Skeletal muscle tissue (tissue), 5 donors: ENCODE measurements at places on chromosomes 2 and 18. TPM values are rescaled to one million over a fixed set of nuclear protein-coding genes. Genes with fewer than 3 reads are reported as not detected.

The STAT1 gene
- 30.3 TPM for total RNA-seq

The ABCA12 gene
- not detected for total RNA-seq

The GULP1 gene
- 21.9 TPM for total RNA-seq

The HOXD4 gene
- total RNA-seq: 1.0 TPM

The VAMP8 gene
- 4.7 TPM for total RNA-seq

The IL1F10 gene
- not detected for total RNA-seq

The CCNT2 gene
- total RNA-seq: 35.0 TPM

The RMDN2 gene
- 12.0 TPM for total RNA-seq

The ALK gene
- total RNA-seq: 0.52 TPM

The CNGA3 gene
- 0.52 TPM for total RNA-seq

The RAD51AP2 gene
- not detected for total RNA-seq

The SRSF7 gene
- total RNA-seq: 79.9 TPM

The PTPRM gene
- 68.9 TPM for total RNA-seq

The SOX11 gene
- 18.3 TPM for total RNA-seq

The SLC40A1 gene
- total RNA-seq: 97.6 TPM

The SLC14A1 gene
- total RNA-seq: 14.6 TPM

The POMC gene
- 4.2 TPM for total RNA-seq

The CDH2 gene
- total RNA-seq: 4.7 TPM

The TUBB6 gene
- total RNA-seq: 499 TPM

The TSPYL6 gene
- not detected for total RNA-seq

The SERPINB3 gene
- total RNA-seq: not detected

The MARCO gene
- 0.52 TPM for total RNA-seq

The HNMT gene
- 43.3 TPM for total RNA-seq

The MGAT5 gene
- total RNA-seq: 37.6 TPM

The PSMA8 gene
- not detected for total RNA-seq

The CXCR1 gene
- 0.52 TPM for total RNA-seq

The FEV gene
- not detected for total RNA-seq

The GKN1 gene
- not detected for total RNA-seq

The IL1RL2 gene
- not detected for total RNA-seq
